Mammary epithelial cell (primary cell): ENCODE measurements at places on chromosomes 5 and 9. TPM values are rescaled to one million over a fixed set of nuclear protein-coding genes. Genes with fewer than 3 reads are reported as not detected.

- peak; percentile 26 for DNase-seq
These were observed 487.2 kb upstream of the ST8SIA4 start for GRCh38 chr5:101390151-101390908.

DNA sequence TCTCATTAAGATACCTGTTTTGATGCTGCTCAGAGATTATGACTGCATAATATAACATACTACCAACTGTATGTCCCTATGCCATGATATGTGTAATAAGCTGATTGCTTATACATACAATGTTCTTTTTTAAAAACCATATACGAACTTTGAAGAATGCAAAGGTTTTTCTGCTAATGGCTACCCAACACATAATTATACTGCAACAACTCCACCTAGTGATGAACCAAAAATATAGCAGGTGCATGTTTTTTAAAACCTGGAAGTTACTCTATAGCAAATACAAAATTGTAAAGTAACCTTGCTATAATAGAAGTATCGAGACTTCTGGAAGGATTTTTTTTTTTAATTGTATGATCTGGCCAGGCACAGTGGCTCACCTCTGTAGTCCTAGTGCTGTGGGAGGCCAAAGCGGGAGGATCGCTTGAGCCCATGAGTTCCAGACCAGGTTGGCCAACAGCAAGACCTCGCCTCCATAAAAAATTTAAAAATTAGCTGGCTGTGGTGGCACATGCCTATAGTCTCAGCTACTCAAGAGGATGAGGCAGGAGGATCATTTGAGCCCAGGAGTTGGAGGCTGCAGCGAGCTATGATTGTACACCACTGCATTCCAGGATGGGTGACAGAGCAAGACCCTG lies 49.1 kb downstream of the HOMER1 start:
- peak; percentile 2 for DNase-seq

- no peak for DNase-seq
These were observed 58.0 kb upstream of the SYNPO start for GRCh38 chr5:150582241-150583109.

GRCh38 chr9:97514531-97514930 lies 13.1 kb downstream of the TMOD1 start:
- no peak for DNase-seq

GRCh38 chr9:124419832-124420489 lies 4.7 kb upstream of the PSMB7 start:
- DNase-seq = no peak

Gene LYSMD3
- 18.7 TPM for total RNA-seq

Gene PCDHB10
- 1.0 TPM for total RNA-seq

Gene GRIA1
- not detected in 2 replicates for total RNA-seq

Gene RRAGA
- 57.3 TPM for total RNA-seq

Gene TSSK1B
- total RNA-seq = 1.1 and 1.4 TPM in 2 replicates
